ENCODE measurements at places on chromosomes 5 and 9.

GRCh38 chr5:10355071-10355889 is 1.8 kb downstream of the MARCHF6 start:
- DNase-seq = no peak

DNA sequence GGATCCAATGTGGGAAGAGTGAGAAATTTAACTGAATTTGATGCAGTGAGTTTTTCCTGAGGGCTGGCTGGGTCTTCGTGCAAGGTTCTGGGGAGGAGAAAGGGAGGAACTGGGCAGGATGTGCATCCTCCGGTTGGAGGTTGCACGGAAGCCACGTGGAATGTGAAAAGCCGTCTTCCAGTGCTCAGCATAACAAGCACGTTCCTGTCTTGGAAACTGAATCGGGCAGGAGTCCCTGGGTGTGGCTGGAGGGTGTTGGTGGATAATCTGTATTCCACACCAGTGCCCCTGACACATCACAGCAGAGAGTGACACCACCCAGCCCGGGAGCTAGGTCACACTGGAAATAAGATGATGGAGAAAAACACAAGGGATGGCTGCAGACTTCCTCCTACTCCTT is 154.3 kb downstream of the C5orf15 start:
- DNase-seq = no peak

GRCh38 chr5:29231154-29231553 is 1962.3 kb upstream of the CDH6 start:
- DNase-seq = no peak

- no peak for DNase-seq
These were observed 138.9 kb upstream of the RUSC2 start for GRCh38 chr9:35350827-35351549.

DNA sequence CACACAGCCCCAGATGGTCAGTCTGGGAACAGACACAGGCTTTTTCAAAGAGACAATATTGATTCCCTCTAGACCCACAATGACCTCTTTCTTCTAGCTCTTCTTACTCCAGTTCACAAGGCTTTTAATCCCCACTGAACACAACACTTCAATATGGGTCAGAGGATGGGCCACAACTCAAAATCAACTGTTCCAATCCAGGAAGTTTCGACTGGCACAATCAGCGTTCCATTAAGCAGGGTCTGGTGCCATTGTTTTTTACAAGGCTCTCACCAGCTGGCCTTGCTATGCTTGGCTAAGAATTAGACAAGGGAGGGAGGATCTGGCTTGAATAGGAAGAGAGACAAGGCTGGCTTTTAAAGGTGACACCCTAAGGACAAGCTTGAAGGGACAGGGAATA is 199.4 kb upstream of the SLC24A2 start:
- DNase-seq = no peak

GRCh38 chr5:96176022-96176421 is 214.4 kb upstream of the ELL2 start:
- DNase-seq = no peak

All from suppressor macrophage (primary cell).